ENCODE measurements at places on chromosomes 11 and 22. TPM values are rescaled to one million over a fixed set of nuclear protein-coding genes. Genes with fewer than 3 reads are reported as not detected.

GRCh38 chr11:20627701-20628100, 28.3 kb downstream of the SLC6A5 start:
- peaks cover 7% of the 10 kb centered on the region for H3K4me1 ChIP-seq
- no peak overlapping the region for H3K4me3 ChIP-seq
- DNase-seq: no peak

Gene MAPK8IP1
- 3.9 TPM for polyA plus RNA-seq

Gene CBX7
- 10.9 TPM for polyA plus RNA-seq

- no peak overlapping the region for H3K27ac ChIP-seq
- H3K36me3 ChIP-seq: no peaks in the 10 kb centered on the region
- peaks cover 3% of the 10 kb centered on the region for H3K27me3 ChIP-seq
- peak; percentile 49 for DNase-seq
These were observed 5.6 kb upstream of the CARNS1 start for GRCh38 chr11:67409781-67410368.

Gene IFITM5
- polyA plus RNA-seq: 0.41 TPM

GRCh38 chr11:46216019-46216764, 61.3 kb upstream of the CREB3L1 start:
- H3K4me1 ChIP-seq: no peaks in the 10 kb centered on the region
- H3K36me3 ChIP-seq: no peaks in the 10 kb centered on the region
- no peak overlapping the region for H3K4me3 ChIP-seq
- no peaks in the 10 kb centered on the region for H3K27me3 ChIP-seq

GRCh38 chr11:75816561-75817239, 1.7 kb downstream of the UVRAG start:
- H3K36me3 ChIP-seq: no peaks in the 10 kb centered on the region
- DNase-seq: peak; percentile 27
- peaks cover 17% of the 10 kb centered on the region for H3K4me1 ChIP-seq
- no peak overlapping the region for H3K27ac ChIP-seq

Measured in cardiac muscle cell (in vitro differentiated cells and primary cell).